ENCODE measurements at places on chromosomes 16 and 17.

DNA sequence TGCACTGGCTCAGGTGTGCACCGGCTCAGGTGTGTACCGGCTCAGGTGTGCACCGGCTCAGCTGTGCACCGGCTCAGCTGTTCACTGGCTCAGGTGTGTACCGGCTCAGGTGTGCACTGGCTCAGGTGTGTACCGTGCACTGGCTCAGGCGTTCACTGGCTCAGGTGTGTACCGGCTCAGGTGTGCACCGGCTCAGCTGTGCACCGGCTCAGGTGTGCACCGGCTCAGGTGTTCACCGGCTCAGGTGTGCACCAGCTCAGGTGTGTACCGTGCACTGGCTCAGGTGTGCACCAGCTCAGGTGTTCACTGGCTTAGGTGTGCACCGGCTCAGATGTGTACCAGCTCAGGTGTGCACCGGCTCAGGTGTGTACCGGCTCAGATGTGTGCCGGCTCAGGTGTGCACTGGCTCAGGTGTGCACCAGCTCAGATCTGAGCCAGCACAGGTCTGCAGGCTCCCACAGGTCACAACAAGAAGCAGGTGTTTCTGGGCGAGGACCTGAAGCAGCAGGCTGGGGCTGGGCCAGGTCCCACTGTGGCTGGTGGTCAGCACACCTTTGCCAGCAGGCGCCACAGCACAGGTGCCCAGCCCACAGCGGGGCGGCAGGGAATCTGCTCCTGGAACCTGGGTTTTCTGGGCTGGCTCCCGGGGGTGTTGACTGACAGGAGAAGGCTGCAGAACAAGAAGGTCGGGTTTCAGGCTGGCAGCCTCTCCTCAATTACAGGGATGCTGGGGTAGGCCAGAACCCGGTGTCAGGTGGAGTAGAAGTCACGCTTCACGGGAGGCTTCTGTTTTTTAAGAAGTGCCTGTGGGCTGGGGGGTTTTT lies 17.2 kb downstream of the METRNL start:
- no peak for DNase-seq

GRCh38 chr16:73036074-73036826 lies 11.7 kb downstream of the ZFHX3 start:
- DNase-seq, result no peak

DNA sequence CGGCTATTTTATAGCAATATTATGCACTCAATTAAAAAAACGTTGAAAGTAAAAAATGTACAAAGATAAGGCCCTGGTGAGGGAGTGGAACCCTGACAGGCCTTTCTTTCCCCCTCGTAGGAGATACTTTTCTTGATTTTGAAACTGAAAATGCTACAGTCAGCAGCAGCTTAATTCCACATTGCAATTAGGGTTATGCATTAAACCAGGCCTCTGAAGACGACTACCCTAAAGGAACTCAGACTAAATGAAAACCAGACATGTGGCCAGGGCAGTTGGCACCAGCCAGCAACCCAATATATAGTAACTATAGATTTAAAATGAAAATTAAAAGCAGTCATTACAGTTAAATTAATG lies 463.2 kb upstream of the MAF start:
- DNase-seq, result no peak

GRCh38 chr17:57211543-57211942 lies 44.8 kb upstream of the MSI2 start:
- no peak for DNase-seq

DNA sequence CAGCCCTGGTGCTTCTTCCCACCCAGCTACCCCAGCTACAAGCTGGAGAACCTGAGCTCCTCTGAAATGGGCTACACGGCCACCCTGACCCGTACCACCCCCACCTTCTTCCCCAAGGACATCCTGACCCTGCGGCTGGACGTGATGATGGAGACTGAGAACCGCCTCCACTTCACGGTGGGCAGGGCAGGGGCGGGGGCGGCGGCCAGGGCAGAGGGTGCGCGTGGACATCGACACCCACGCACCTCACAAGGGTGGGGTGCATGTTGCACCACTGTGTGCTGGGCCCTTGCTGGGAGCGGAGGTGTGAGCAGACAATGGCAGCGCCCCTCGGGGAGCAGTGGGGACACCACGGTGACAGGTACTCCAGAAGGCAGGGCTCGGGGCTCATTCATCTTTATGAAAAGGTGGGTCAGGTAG lies 3.6 kb downstream of the GAA start:
- no peak for DNase-seq

Measured in NCI-H1436 treated with DMSO at 0.1 percent for 48 hours (cell line).